ENCODE measurements at places on chromosomes 5 and 9. TPM values are rescaled to one million over a fixed set of nuclear protein-coding genes. Genes with fewer than 3 reads are reported as not detected.
A peak's percentile ranks its signal among the peaks of the same experiment; 100 is the strongest.

Gene TLE4
- total RNA-seq = 24.2 TPM

DNA sequence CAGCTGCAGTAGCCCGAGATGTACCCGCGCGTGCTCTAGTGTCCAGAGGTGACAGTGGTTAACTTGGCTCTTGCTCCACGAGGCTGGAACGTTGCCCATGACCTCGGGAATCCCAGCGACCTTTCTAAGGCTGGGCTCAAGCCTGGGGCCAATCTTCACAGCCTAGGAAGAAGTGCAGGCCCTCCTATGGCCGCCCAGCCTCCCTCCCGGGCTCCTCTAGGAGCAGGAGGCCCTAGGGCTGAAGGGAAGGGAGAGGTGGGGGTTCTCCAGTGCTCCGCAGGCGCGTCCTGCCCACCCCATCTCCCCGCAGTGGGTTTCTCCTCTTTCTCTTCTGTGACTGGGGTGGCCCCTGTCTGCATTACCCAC lies 13.3 kb downstream of the NR2F1 start:
- DNase-seq = no peak

Gene ROPN1L
- total RNA-seq = not detected

Gene CLTB
- 147 TPM for total RNA-seq

Gene TGFBI
- 173 TPM for total RNA-seq

Gene LCN9
- total RNA-seq = not detected

DNA sequence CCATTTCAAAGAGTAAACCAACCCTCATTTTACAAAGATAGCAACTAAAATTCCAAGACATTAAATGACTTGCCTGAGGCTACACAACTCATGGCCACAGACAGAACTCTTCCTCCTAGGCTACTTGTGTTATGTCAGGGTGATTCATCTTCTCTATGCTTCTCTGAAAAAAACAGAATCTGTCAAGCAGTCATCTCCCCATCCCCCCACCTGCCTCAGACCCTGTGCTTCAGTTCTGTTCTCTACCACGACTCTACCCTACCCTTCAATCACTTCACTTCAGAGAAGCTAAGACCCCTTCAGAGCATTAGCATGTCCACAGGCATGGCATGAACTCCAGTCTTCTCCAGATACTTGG lies 277.7 kb upstream of the PTGER4 start:
- no peak for DNase-seq

GRCh38 chr5:131460867-131461572 lies 174.0 kb downstream of the RAPGEF6 start:
- DNase-seq = no peak

DNA sequence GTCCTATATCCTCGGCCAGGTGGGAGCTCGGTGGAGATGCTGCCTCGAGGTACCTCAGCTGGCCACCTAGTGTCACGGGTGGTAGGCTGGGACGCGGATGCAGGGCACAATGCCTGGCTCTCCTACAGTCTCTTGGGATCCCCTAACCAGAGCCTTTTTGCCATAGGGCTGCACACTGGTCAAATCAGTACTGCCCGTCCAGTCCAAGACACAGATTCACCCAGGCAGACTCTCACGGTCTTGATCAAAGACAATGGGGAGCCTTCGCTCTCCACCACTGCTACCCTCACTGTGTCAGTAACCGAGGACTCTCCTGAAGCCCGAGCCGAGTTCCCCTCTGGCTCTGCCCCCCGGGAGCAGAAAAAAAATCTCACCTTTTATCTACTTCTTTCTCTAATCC lies 2.0 kb downstream of the PCDHGC3 start:
- DNase-seq = no peak

DNA sequence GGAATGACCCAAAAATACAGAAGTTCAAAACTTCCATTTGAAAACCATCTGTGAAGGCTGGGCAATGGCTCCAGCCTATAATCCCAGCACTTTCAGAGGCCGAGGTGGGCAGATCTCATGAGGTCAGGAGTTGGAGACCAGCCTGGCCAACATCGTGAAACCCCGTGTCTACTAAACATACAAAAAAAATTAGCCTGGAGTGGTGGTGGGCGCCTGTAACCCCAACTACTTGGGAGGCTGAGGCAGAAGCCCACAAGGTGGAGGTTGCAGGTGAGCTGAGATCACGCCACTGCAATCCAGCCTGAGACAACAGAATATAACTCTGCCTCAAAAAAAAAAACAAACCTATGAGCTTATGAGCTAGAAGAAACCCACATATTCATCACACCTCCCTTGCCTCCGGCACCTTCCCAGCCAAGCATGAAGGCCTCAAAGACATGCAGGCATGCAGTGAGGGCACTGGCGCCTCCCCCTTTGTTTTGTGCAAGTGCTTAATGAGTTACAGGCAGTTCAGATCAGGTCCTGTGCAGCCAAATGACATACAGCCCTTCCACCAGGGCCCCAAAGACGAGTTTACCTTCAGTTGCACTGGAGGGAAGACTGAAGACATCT lies 9.9 kb downstream of the HNRNPH1 start:
- DNase-seq = peak; percentile 72

- no peak for DNase-seq
Measured at GRCh38 chr5:54713923-54714581, 196.5 kb downstream of the SNX18 start.

Gene IFNE
- total RNA-seq = not detected

GRCh38 chr5:55232985-55233928 lies at the start of gene CCNO:
Gene CCNO (minus strand): TSS chr5:55233608. CDS start chr5:55233523, 85 bp downstream.
- peak; percentile 88 for DNase-seq

Gene PSD2
- total RNA-seq = 0.14 TPM

- no peak for DNase-seq
Measured at GRCh38 chr9:131126059-131126426, 657 bp downstream of the NUP214 start.

Gene TAS2R1
- total RNA-seq = not detected

GRCh38 chr9:108356806-108357205 lies 499.0 kb downstream of the ACTL7B start:
- DNase-seq = no peak

DNA sequence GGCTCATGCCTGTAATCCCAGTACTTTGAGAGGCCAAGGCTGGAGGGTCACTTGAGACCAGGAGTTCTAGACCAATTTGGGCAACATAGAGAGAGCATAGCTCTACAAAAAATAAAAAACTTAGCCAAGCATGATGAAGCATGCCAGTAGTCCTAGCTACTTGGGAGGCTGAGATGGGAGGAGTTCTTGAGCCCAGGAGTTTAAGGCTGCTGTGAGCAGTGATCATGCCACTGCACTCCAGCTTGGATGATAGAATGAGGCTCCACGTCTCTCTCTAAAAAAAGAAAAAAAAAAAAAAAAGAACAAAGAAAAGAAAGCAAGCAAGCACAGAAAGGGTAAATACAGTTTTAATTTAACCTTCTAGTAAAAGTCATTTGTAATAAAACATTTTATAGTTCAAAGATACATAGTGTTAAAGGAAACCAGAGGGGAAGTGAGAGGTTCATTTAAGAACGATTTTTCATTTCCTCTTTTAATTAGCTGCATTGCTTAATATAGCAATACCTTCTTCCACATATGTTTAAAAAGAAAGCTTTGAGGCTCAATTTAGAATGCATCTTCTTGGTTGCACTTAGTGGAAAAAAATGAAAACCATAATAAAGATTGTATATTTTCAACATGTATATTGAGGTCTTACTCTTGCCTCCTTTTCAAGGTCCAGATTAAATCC lies 14.9 kb downstream of the GAPT start:
- no peak for DNase-seq

- no peak for DNase-seq
Measured at GRCh38 chr5:162444129-162444762, 376.7 kb downstream of the GABRG2 start.

Gene NPR3
- 6.5 TPM for total RNA-seq

GRCh38 chr5:35819668-35820067 lies 37.0 kb upstream of the IL7R start:
- DNase-seq = no peak

- DNase-seq = peak; percentile 91
Measured at GRCh38 chr5:43007911-43008362, 32.2 kb downstream of the ANXA2R start.

Gene EQTN
- total RNA-seq = not detected

Gene SPATA9
- total RNA-seq = 0.29 TPM

Gene SPATA31D4
- total RNA-seq = not detected

Gene CCNB1
- total RNA-seq = 2.7 TPM

- no peak for DNase-seq
Measured at GRCh38 chr5:153350175-153350883, 140.1 kb upstream of the GRIA1 start.

- no peak for DNase-seq
Measured at GRCh38 chr9:17865881-17866280, 287.0 kb downstream of the SH3GL2 start.

DNA sequence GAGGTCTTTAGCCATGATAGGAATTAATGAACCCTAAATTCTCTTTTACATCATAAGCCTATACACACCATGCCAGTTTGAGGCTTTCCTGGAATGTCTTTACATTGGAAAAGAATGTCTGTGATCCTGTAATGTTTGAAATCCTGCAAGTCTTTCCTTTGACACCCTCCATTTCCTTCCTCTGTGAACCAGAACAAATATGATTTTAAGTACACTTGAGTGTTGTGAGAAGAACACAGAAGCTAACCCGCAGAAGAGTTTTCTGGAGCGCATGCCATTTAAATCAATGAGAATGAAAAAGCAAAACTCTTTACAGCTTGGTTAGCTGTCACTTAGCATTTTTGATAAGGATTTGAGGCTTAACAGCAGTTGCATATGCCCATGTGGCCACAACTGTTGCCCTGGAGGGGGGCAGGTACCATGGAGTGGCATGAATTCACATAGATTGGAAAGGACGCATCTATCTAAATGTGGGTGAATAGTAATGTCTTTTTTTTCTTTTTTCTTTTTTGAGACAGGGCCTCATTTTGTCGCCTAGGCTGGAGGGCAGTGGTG lies 372.6 kb downstream of the KDM4C start:
- DNase-seq = no peak

DNA sequence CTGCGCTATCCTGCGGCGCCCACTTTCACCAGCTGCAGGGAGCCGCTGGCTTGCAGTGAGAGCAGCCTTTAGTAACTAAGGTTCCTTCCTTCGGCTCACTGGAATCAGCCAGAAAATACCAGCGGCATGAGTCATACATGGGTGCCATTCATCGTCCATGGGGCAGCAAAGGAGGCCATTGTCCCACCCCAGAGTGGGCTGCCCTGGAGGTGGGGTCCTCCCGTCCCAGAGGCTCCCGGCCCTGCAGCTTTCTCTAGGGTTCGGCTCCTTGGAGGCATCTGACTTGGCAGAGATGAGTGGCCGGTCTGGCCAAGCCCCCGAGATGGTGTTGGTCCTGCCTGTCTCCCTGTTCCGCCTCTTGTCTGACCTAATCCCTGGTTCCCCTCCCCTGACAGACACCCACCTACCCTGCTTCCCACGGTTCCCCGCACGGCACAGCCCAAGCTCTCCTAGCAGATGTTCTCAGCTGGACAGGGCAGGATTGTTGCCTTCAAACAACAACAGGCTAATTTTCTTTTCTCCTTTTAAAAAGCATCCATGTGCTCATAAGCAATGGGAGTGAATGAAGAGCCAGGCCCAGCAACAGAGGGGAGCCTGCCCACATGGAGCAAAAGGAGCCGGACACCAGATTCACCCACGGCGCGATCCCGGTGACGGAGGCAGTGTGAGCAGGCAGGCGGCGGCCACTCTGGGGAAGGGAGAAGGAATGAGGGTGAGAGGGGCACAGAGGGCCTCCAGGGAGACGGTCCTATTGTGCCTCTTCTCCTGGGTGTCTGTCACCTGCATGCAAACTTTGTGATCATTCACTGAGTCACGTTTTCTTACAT lies 97.0 kb upstream of the COL5A1 start:
- peak; percentile 79 for DNase-seq

- no peak for DNase-seq
Measured at GRCh38 chr5:125023673-125024072, 277.2 kb upstream of the ZNF608 start.

- no peak for DNase-seq
Measured at GRCh38 chr9:703392-703791, 138.1 kb upstream of the DMRT1 start.

DNA sequence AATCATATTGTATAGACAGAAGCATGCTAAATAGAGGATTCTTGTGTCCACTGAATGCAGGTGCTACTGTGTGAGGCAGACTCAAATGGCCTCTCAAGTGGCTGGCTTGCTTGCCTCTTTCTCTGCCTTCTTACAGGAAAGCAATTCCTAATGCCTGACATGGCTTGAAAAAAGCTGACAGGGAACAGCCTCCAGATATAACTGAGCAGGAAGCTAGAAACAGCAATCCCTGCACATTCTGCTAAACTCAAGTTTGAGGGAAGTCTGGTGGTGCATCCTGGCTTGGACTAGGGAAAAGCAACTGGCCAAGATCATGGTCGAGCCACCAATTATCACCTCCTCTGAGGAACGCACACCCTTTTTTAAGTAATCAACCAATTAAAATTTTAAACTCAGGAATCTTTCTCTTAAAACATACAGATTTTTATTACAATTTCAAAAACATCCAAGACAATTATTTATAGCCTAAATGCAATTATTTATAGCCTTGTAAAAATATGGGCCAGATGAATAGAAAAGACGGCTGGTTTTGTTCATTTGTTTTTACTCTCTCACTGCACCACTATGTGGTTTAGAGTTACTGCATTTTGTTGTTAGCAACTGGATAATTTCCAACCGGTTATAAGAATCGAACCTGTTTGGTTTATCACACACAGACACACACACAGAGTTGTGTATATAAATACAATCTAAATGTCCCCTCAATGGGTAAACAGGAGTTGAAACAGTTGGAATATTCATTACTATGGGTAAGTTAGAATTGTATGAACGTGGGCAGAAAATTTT lies 290.9 kb upstream of the ANKRD55 start:
- DNase-seq = no peak

GRCh38 chr9:115155037-115155436 lies 37.1 kb upstream of the TNC start:
- DNase-seq = no peak

Gene ZDHHC11
- total RNA-seq = 8.9 TPM

Gene IL5
- not detected for total RNA-seq

DNA sequence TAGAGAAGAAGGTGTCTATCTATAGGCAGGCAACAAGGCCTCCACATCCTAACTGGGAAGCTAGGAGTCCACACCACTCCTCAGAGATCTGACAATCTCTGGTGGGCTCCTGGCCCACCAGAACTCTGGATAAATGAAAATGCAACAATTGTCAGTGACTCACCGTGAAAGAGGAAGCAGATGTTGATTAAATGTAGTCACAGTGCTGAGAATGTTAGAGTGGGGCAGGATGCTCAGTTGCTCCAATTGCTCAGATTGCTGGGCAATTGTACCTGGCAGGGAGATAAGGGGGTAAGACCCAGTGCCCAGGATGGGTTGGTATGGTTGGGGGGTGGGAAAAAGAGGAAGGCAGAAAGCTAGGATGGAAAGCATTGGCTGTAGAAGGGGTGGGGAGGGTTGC lies 4.3 kb downstream of the CCL19 start:
- DNase-seq = no peak

DNA sequence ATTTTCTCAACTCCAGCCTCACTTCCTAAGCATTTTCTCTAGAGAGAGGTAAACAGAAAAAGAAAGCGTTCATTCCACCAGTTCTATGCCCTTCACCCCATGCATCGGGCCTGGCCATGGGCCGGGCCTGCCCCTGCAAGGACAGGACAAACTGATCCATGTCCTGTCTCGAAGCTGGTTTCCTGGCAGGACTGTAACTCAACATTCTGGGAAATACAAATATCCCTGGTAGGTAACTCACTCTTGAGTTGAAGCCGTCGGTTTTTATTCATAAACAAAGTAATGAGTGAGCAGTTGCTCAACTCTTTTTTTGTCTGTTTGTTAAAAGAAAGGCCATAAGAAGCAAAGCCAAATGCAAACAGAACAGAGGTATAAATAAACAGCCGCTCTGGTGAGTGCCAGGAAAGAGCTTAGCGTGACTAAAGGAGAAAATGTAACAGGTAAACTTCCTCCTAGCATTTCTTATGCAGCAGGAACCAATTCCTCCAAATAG lies 64.4 kb upstream of the DNAH5 start:
- no peak for DNase-seq

Data from posterior vena cava (tissue), 2 donors.